ENCODE measurements at places on chromosomes 3 and 15.

GRCh38 chr15:69490356-69491037 is 37.9 kb downstream of the RPLP1 start:
- no peak for DNase-seq

- no peak for DNase-seq
Observed at GRCh38 chr3:186340204-186340603, 21.8 kb downstream of the DGKG start.

- no peak for DNase-seq
Observed at GRCh38 chr15:57217778-57218598, 158.3 kb upstream of the CGNL1 start.

GRCh38 chr3:65305836-65306235 is 618.0 kb upstream of the ADAMTS9 start:
- no peak for DNase-seq

DNA sequence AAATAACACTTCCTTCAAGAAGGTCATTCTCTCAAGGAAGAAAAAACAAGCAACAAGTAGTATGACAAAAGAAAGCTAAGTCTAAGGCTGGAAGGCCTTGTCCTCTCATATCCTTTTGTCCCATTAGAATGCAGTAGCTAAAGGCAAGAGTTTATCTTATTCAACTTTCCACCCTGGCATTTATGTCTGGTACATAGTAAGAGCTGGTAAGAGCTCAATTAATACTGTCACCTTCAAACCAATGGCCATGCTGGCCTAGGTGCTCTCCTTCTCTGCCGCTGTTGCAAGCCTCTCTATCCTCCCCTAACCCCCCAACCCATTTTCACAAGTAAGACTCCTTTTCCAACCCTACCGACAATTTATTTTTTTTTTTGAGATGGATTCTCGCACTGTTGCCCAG is 81.9 kb downstream of the LRRFIP2 start:
- DNase-seq, result no peak

DNA sequence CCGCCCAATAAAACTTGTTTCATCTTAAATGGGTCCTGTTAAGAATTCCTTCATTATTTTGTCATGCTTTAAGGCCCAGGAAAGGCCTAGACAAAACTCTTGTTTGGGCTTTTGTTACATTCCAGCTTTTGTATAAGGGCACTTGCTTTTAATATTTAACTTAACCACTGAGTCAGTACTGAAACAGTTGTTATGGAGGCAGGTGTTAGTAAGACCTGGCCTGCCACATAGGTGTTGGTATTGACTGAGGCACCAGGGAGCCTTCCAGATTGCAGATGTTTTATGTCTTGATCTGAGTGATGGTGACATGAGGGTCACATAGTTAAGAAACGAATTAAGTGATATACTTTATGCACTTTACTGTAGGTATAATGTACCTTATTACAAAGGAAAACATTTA is 274.9 kb upstream of the TGFBR2 start:
- no peak for DNase-seq

DNA sequence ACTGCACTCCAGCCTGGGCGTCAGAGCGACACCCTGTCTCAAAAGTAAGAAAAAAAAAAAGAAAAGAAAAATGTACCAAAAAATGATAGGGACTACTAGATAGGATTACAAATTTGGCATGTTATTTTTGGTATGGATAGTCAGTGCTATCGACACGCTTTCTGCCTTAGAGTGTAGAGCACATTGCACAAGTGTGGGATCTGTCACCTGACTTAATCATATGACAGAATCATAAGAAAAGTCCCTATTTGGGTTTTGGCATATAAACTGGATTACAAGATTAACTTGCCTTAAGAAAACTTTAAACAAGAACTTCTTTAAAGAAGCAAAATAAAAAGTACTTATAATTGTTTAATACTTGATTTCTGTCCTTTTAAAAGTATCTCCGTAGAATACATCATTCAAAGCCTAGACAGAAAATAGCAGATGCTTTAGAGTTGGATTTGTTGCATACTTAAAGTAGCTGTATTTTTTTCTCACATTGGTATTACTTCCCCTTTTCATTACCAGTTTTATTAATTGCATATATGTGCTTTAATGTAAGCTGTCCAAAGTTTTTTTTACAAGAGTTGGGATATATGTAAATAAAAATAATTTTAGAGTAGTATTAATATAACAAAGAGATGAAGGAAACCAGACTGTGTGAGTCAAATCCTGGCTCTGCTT is 7.8 kb downstream of the ATP6V1A start:
- DNase-seq, result no peak

DNA sequence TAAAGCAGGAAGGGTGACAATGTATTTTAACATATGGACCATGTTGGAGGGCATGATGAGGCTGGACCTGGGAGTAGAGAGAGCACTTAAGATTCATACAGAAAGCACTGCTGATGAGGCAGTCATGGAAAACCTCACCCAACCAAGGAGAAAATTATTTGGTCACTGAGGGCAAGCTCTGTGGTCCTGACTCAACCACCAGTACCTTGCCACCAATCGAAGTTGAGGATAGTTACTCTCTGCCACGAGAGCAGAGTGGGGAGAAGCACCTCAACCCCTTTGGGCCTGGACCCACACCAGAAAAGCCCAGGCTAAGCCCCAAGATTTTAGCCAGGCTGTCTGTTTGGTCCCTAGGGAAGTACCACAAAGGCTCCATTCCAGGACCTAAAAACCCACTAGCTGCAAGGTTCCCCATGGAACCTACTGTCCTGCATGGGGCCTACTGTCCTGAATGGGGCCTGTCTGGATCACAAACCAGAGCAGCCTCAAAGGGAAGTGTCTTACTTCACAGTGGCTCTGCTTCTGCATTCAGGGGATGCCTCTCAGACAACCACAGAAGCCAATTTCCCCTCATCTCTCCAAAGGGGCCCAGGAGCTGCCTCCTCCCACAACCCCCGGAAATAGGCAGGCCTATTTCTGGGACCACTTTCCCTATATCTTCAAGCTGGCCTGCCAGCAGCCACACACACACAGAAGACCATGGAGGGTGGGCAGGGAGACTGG is 4.2 kb downstream of the CCDC71 start:
- no peak for DNase-seq

DNA sequence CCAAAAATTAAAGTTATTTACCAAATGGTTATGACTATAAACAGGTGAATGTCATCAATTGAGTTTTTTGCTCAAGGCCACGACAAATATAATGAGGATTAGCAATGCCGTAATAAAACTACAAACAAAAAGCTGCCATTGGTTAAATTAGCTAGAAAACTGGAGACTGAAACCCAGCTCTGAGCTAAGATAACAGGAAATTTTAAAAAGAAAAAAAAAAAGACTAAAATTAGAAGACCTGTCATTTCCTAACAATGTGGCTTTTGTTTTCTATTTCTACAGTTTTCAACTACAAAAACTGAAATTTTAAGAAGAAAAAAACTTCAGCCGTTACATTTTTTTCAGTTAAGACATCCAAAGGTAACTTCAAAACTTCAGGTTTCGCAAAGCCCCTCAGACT is 9.7 kb downstream of the SLC12A6 start:
- DNase-seq, result no peak

GRCh38 chr15:78508272-78508671 is 895 bp downstream of the HYKK start:
- DNase-seq, result no peak

GRCh38 chr15:95591886-95592285 is 738.6 kb upstream of the NR2F2 start:
- DNase-seq, result no peak

DNA sequence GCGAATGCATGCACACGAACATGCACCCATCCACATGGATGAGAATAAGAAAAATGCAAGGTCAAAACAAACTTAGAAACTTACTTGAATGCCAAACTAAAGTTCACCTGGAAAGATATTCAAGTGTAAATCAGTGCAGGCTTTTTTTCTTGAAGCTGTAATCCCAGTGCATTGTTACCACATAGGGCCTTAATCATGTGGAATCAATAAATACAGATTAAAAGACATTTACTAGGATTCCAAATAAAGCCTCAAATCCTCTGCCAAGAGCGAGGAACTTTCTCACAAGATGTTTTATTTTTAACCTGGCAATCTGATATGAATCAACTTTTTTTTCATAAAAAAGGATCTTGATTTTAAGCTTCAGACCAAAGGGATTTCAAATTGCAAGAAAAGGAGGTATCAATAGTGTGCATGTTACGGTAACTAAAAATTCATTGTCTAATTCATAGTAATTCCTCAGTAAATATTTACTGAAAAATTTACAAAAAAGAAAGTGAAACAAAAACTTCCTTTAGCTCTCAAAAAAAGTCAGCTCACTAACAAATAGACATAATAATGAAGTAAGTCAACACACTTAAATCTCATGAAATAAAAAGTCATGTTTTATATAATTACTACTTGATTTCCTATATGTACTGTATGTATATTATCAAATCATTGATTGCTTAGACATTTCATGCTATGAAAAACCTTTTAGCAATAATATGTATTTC is 978.6 kb downstream of the PLOD2 start:
- no peak for DNase-seq

DNA sequence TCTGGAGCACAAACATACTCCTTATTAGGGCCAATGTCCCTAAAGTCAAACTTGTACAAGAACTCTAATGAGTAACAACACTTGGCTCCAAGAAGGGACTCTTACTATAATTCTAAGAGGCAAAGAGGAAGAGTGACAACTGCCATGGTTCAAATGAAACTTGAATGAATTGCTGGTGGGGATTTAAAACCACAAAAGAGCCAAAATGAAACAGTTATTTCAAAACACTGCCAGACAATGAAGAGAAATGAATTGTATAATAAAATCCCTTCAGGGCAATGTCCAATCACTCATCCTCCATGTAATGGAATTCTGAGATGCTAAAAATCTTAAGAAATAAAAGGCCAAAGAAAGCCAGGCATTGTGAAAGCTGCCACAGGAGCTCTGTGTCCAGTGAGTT is 14.2 kb downstream of the THRB start:
- no peak for DNase-seq

GRCh38 chr3:55771503-55771902 is 284.4 kb upstream of the WNT5A start:
- no peak for DNase-seq

DNA sequence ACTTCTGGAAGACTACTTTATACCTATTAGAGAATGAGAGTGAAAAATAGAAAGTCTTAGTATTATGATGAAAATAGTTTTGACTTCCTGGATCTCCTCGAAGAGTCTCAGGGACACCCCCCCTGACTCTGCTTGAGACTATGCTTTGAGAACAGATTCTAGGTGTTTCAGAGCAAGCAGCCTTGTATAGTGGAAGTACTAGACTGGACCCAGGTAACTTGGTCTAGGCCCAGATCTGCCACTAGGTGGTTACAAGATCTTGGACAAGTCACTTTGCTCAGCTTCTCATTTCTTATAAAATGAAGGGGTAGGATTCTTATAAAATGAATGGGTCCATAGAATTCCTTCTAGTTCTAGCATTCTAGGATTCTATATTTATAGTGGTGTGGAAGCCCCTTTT is 9.1 kb downstream of the ABHD5 start:
- no peak for DNase-seq

GRCh38 chr3:56361731-56362130 is 106.5 kb downstream of the ERC2 start:
- DNase-seq, result no peak

- DNase-seq, result no peak
Observed at GRCh38 chr3:152356870-152357276, 88.1 kb downstream of the MBNL1 start.

DNA sequence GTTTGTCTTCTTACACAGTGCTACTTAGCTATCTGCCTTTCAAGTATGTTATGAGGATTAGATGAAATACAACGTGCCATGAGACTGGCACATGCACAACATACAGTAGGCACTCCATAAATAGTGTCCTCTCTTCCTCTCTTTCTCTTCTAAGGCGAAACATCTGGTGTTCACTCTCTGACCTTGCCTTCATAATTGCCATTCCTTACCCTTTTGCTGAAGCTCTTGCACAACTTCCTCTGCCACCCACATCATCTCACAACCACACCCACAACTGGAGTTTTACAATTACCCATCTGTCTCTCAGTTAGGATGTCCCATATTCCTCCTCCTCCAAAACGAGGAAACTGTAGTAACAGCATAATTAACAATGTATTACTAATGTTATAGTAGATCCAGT is 26.4 kb upstream of the ACP3 start:
- no peak for DNase-seq

DNA sequence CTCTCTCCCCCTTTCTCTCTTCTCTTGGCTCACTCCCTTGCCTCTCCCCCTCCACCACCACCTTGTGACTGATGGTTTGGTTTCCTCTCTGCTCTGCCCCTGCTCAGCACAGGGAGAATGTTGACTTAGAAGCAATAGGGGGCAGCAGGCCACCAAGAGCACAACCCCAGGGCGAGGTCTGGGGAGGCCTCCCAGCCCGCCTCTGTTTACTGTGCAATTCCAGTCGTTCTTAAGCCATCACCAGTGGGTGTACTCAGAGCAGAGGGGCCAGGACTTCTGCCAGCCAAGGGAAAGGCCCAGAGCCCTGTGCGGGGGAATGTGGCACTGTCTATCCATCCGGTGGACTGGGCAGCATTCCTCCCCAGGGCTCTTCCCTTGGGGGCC is 5.7 kb upstream of the APEH start:
- no peak for DNase-seq

GRCh38 chr3:182910936-182911781 is 69.2 kb downstream of the DCUN1D1 start:
- no peak for DNase-seq

- no peak for DNase-seq
Observed at GRCh38 chr3:106593381-106593780, 724.6 kb upstream of the CBLB start.

DNA sequence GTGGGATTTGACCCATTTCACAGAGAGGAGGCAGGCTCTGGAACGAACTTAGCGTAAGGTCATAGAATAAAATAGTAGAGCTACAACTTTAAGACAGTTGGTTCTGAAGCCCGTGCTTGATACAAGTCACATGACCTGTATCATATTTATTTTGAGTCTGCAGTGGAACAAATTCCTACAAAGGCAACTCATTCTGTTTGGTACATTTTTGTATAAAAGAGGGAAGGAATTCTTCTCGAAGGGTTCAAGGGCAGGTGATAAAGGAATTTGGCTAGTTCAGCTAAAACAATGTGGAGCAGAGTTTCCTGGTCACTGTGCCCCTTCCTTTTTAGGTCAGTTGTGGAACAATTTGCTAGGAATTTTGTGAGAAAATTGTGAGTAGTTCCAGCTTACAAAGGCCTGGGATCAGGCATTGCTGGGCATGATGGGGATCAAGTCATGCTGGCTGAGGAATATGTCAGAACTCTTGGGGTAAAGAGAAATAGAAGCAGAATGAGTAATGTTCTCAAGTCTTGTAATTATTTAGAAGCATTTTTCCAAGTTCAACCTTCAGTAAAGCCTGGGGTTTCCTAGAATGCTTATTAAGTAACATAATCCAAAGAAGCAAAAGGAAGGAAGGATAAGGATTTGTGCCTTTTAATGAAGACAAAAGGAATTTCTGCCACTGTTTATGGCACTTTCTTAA is 19.1 kb downstream of the USP3 start:
- DNase-seq, result no peak

- DNase-seq, result no peak
Observed at GRCh38 chr15:93973287-93973686, 258.1 kb upstream of the MCTP2 start.

DNA sequence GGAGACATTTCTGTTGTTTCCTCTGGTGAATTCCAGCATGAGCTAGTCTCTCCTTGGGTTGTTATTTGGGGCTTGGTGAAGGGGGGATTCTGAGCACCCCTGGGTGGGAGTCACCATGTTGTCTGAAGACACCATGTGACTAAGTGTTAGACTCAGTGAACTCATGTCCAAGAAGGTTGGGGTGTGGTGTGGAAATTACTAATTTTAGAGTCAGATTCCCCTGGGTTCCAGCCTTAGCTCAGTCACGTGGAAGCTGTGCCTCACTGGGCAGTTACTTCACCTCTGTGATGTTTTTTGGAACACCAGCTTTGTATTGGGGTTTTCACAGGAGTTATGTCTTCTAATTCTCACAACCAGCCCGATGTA is 171.5 kb downstream of the RPLP1 start:
- DNase-seq, result no peak
